Kasumi-1 (cell line): ENCODE measurements at places on chromosomes 6 and 20.

GRCh38 chr6:46329568-46329967 is 158.8 kb upstream of the ENPP5 start:
- DNase-seq, result no peak

- DNase-seq, result no peak
Observed at GRCh38 chr6:108156180-108156937, 9.5 kb upstream of the NR2E1 start.

- DNase-seq, result no peak
Observed at GRCh38 chr6:94217836-94218235, 798.5 kb upstream of the EPHA7 start.

DNA sequence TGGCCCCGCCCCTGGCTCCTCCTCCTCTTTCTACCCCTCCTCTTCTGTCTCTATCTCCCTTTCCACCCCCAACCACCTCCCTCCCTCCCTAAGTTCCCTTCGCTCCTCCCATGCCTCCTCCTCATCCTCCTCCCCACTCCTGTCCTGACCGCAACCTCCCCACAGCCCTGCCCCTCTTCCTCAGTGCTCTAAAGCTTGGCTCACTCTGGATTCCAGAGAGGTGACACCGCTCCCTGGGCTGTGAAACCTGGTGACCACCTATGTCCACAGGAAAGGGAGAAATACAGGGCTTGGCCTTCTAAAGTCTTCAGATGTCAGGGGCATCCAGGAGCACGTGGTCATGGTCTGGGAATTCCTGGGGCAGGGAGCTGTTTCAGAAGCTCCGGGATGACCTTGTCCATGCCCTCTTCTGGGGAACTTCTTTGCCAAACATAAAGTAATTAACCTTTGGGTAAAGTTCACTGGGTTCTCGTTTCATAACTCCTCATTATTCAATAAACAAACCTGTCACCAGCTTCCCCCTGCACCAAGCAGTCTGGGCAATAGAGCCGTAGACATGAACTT is 345 bp upstream of the CST5 start:
- DNase-seq, result no peak

DNA sequence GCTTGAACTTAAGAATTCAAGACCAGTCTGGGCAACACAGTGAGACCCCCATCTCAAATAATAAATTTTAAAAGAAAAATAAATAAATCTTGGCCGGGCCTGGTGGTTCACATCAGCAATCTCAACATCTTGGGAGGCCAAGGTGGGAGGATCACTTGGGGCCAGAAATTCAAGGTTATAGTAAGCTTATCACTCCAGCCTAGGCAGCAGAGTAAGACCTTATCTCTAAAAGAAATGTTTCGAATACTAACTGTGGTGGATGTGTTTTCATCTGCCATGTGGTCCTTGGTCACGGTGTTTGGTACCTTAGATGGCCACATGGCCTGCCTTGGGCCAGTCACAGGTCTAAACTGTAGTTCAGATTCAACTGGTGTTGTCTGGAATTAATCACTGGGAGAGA is 5.8 kb downstream of the UBE2C start:
- no peak for DNase-seq

DNA sequence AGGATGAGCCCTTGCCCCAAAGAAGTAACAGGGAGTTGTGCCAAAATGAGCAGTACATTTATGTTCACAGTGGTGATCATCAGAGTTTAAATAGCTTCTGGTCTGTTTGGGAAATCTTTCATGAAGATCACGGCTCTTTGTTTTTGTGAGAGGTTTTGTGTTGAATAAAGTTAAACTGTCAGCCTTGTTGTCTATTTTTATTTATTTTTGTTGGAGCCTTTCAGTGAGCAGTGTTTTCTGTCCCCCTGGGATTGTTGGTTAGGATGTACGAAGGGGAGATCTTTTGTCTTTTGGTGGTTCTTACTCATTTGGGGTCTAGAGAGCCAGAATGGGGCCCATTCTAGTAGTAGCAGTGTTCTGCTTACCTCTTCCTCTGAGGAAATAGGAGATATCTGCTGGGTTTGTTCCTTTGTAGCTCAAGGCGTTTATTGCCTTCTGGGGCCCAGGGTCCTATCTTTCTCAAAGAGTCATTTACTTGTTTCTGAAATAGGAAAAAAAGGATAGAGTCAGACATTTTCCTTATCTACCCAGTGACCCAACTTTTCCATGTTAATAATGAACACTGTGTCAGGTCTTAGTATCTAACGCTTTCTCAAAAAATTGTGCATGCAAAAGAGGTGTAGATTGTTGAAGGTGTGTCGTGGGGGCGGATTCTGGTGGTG is 157.4 kb downstream of the JARID2 start:
- no peak for DNase-seq

- no peak for DNase-seq
Observed at GRCh38 chr6:157488058-157488457, 107.1 kb downstream of the ZDHHC14 start.
